NK-92 treated with Interleukin-12 subunit alpha and Interleukin-12 subunit beta, amount 100 ng/mL, for 24 hours (cell line): ENCODE measurements at places on chromosomes 16 and 17.

DNA sequence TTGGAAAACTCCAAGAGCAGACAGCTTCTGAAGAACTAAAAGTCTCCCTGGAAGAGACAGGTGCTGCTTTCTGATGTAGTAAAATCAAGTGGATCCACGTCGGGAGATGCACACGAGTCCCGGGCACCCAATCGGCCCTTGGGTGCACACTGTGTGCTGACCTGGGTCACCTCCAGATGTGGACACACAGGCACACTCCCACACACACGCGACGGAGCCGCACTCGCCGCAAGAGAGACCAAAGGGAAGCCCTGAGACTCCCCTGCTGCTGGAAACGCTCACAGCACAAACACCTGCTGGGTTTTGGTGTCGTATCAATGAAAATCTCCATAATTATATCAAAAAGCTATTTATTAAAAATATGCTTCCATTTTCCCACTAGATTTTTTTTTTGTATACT is 94.2 kb downstream of the ANKRD11 start:
- no peak for DNase-seq

GRCh38 chr17:7881276-7882054 is 7.1 kb upstream of the CHD3 start:
- no peak for DNase-seq

DNA sequence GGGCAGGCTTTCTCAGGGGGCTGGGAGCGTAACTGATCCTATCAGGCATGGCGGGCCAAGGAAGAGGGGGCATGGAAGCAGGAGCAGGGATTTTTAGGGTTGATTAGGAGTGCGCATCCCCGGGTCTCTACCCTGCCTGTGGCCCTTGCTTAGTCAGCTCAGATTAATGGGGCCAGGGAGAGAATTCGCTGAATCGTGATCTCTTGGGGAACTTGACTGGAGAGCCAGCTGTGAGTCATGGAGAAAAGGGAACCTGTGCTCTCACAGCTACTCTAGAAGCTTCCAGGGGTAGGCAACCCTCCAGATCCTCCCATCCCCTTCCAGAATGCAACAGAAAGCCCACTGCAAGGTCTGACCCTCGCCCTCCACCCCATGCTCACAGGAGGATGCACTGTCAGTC is 3.6 kb downstream of the FOXN1 start:
- DNase-seq = no peak

DNA sequence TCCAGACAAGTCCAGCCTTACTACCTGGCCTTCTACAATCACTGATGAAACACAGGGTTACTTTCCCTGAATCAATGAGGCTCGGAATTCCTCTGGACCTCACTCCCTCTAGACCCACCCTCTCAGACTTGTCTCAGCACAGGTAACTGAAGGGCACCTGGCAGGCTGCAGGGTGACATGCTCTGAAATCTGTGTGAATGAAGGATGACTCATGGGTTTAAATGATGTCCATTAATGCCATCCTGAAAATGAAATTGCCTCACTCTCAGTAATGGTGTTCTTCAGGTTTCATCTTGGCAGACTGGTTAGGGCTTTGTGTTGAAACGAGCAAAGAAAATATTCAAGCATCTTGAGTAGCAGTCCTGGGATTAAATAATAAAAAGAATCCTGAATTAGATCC is 134.4 kb downstream of the MAF start:
- DNase-seq = no peak

DNA sequence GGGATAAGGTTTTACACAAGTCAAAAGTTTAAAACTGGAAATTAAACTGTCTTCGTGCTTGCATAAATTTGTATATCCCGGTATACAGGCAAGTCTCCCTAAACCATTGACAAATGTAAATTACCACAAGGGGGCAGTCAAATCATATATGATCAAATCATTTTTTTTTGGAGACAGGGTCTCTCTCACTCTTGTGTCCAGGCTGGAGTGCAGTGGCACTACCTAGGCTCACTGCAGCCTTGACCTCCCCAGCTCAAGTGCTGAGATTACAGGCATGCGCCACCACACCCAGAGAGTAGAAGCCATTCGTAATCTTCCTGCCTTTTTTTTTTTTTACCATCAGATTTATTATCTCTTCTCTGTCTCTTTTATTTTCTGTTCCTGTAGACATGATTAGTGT is 18.5 kb downstream of the TOP2A start:
- no peak for DNase-seq

GRCh38 chr16:9016824-9017223 is 53.1 kb upstream of the USP7 start:
- no peak for DNase-seq

DNA sequence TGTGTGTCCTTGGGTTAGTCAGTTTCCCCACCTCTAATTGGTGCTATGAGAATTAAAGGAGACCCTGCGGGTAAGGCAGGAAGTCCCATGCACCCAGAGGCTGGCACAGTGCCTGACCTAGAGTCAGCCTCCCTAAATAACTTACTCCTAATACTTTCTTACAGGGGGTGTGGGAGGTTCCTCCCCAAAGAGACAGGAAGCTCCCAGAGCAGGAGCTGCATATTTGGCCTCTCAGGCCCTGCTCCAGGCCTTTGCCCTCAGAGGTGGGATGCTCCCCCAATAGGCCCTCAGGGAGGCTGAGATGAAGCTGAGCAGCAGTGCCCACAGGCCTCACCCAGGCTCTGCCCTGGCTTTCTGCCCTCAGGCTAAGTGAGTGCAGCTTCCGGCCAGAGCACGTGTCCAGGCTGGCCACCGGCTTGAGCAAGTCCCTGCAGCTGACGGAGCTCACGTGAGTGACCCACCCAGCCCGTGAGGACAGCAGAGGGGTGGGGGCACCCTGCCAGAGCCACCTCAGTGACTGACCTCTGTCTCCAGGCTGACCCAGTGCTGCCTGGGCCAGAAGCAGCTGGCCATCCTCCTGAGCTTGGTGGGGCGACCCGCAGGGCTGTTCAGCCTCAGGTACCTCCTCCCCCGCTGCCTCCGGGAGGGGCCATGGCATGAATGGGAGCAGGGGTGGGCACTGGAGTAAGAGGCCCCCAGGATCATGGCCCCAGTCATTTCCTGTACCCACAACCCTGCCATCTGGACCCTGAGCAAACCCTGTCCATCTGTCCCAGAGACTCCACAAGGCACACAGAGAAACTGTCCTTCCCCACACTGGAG is 31.1 kb upstream of the CPNE2 start:
- DNase-seq = no peak

GRCh38 chr17:1301546-1301945 is 22.1 kb downstream of the TRARG1 start:
- no peak for DNase-seq

DNA sequence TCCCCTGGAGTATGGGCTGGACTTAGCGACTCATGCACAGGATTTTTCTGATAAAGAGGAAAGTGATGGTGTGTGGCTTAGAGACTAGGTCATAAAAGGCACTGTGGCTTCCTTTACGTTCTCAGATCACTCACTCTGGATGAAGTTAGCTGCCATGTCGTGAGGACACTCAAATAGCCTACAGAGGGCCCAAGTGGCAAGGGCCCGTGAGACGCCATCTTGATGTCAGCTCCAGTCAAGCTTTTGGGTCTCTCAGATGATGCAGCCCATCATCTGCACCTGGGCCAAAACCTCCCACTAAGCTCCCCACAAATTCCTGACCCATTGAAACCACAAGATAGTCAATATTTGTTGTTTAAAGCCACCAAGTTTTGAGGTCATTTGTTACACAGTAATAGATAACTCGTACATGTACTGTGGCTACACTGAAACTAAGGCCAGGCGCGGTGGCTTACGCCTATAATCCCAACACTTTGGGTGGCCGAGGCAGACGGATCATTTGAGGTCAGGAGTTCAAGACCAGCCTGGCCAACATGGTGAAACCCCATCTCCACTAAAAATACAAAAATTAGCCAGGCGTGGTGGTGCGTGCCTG is 14.7 kb downstream of the ST6GALNAC2 start:
- DNase-seq = no peak

DNA sequence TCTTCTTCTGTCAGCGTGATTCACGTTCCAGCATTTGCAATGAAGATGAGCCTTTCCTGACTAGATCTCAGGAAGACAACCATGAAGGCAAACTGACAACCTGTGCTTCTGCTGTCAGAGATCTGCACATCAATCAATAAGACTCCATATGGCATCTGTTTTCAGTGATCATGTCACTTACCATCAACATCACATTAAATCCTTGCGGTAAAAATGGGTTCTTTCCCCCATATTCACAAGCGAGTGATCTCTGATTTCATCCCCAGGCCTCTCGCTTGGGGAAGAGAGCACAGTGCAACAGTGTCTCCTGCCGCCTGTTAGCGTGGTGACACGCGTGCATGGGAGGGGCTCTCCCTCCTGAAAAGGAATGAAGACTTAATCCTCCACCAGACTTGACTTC is 11.1 kb downstream of the NACA2 start:
- DNase-seq = no peak

GRCh38 chr17:79339321-79339720 is 264.7 kb downstream of the ENGASE start:
- DNase-seq = no peak

DNA sequence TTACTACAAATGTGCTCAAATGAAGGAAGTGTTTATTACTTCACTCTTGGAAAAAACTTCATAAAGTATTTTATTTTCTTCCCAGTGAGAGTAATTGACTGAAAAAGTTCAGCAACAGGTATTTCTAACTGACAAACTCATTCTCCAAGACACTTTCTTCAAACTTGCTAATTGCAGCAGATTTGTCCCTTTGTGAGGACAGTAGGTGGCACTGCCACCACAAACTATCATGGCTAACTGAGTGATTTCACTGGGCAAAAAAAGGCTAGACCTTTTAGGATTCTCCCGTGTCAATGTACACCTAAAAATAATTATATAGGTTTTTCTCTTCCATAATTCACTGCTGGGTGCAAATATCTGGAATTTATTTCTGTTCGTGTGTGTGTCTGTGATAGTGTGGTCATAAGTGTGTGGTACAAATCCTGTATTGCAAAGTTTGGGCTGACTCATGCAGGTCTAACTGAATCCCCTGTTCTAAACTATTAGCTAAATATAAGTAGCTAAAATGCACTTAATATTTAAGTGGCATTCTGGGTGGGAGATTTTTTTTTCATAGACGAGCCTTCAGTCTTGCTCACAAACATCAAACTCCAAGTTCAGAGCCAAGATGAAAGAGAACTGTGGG is 3.9 kb downstream of the HS3ST3A1 start:
- DNase-seq = no peak

DNA sequence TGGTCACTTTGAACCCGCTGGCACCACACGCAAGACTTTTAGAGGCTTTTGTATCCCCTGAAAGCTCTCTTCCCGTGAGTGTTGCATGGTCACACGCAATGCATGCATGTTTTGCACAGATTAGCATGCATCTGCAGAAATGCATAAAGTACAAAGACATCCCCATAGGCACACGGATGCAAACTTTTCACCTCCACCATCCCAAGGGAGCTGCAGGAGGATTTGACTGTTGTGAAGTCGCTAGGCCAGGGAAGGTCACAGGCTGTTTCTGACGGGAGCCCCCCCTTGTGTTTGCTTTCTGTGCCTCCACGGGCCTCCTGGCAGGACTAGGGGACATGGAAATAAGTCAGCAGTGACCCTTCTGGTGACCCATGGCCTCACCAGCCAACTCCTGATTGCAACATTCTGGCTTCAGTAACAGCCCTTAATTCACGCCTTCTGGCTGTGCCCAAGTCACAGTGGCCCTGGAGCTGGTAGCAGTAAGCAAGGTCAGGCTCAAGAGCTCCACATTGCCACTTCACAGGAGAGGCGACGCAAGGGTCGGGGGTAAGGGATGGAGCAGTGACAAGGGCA is 45.1 kb downstream of the SOX9 start:
- DNase-seq = no peak

DNA sequence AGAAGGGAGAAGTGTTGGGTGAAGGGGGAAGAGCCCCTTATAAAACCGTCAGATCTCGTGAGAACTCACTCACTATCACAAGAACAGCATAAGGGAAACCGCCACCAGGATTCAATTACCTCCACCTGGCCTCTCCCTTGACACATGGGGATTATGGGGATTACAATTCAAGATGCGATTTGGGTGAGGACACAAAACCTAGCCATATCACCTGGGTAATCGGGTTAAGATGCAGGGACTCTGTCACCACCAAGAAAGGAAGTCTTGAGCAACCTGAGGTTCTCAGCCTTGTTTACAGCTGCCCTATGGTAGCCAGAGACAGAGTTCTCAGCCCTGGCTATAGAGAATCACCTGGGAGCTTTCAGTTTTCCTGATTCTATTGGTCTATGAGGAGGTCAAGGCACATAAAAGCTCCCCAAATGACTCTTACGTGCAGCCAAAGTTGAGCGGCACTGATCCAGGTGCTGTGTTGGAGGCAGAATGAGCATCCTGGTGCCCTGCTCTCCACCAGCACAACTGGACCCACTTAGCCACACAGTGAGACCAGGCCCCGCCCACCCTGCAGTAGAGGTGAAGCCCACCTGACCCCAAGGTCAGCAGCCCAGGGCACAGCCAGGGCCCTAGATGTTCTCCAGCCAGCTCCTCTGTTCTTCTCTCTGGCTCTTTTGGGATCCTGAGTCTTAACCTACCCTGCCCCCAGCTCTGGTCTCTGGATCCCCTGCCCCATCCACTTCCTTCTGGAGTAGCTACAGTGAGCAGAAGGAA is 138.5 kb upstream of the CDH5 start:
- DNase-seq = no peak

DNA sequence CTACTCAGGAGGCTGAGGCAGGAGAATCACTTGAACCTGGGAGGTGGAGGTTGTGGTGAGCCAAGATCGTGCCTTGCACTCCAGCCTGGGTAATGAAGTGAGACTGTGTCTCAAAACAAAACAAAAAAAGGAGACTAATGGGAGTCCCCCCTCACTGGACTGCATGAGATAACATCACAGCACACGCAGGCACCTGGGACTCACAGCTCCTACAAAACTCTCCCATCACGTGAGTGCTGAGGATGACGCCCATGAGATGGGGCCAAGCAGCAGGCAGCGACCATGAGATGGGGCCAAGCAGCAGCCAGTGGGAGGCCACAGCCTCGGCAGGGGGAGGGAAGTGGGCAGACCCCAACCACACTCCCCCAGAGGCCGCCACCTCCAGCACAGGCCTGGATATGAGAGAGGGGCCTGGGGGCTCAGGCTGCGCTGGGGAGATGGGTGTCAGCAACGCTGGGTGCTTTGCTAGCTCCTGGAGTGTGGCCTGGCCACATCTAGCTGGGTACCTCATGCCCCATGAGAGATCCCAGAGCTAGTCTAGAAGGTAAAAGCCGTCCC is 15.4 kb downstream of the DNAAF8 start:
- DNase-seq = no peak

DNA sequence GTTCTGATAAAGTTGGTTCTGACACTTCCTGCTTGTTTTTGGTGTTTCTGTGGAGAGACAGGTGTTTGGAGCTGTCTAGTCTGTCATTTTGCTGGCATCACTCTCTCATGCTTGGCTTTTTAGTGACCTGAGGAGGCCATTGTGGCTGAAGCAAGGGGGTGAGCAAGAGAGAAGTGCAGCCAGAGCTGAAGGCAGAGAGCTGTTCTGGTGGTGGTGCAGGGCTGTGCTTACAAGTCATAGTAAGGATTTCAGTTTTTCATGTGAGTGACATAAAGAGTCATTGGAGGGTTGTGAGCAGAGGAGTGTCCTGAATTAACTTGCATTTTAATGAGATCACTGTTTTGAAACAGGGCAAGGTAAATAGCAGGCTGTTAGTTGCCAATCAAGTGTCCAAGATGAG is 97.5 kb downstream of the CHD9 start:
- no peak for DNase-seq
